Cortex of kidney (tissue), 1 donor: ENCODE measurements at places on chromosomes 11 and 22.

- DNase-seq, result no peak
Measured at GRCh38 chr22:45318558-45319323, 9.0 kb downstream of the FAM118A start.

GRCh38 chr11:94768602-94769541 is 716 bp downstream of the AMOTL1 start:
- DNase-seq, result no peak

DNA sequence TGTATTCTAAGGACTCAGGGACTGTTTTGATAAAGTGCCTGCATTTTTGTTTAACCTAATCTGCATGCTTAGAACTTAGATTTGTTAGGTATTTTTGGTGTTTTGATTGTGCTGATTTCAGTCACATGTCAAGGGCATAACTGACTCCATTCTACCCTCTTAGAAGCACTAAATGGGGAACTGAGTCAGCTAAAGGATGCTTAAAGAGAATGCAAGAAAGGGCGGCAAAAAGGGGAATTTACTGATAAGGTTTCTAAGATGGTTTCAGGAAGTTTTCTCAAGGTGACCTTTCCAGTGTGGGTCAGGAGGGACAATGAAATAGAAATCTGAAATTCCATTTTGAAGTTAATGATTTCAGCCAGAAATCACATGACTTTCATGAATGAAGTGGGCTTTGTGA is 43.0 kb downstream of the MMP20 start:
- no peak for DNase-seq

GRCh38 chr11:48022445-48022844 is 42.1 kb downstream of the PTPRJ start:
- no peak for DNase-seq

DNA sequence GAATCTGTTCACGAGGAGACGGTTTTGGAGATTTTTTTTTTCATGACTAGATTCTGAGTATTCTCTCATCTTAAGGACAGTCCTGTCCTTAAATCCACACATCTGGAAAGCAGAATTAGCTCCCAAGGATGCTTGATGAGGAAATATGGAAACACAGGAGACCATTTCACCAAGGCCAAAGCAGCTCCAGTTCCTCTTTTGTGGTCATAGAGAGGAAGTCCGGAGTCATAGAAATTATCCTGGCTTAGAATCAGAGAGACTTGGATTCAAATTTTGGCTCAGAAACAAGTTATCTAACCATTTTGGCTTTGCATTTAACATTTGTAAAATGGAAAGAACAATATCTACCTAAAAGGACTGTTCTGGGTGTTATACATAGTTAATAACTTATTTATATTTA is 7.3 kb upstream of the TEAD1 start:
- no peak for DNase-seq

DNA sequence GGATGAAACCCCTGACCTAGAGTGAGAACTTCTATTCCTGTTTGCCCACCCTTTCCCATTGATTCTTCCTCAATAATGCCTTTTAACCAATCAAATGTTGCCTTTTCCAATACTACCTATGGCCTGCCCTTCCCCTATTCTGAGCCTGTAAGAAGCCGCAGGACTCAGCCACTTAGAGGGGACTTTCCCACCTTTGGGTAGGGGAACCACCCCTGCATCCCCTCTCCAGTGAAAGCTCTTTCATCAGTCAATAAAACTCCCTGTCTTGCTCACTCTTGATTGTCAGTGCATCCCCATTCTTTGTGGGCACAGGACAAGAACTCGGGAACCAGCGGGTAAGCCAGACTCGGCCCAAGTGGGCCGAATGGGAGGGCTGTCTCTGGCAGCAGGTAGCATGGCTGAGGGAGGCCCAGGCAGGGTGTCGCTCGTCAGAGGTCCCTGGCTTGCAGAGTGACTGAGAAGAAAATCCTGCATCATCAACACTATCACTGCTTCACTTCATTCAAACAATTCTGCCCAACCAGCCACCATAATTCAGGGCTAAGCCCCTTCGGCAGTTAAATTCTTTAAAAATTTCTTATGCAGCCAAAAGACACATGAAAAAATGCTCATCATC is 30.4 kb downstream of the LDHAL6A start:
- DNase-seq, result no peak

DNA sequence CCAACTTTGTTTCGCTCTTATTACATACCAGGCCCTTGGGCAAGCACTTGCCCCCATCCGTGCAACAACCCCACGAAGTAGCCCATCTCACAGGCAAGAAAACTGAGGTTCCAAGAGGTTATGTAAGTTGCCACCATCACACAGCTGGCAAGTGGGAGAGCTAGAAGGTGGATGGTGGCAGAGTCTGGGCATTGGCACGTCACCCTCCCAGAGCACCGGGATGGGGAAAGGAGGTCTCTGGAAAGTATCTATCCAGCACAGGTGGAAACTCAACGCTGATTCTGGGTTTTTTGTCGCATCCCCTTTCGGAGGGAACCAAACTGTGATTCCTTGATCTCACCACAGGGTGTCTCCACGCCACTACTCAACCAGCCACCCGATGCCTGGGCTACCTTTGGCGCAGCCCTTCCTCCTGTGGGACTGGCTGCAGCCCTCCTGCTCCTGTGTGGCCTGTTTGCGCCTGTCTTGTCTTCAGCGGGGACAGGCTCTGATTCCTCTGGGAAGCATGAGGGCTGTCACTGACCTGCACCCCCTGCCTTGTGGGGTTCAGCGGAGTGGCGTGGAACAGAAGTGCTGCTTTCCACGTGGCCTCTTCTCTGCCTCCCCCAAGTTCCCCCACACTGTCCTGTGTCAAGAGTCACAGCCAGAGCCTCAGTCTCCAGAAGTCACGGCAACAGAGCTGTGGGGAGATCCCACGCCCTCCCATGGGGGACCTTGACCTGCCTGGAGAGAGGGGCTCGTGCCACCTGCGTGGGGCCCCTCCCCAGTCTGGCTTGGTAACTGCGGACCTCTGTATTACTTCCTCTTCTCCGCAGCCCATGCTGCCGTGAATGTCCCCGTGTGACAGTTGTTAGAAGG is 34.4 kb upstream of the TRIM29 start:
- no peak for DNase-seq

- DNase-seq, result no peak
Measured at GRCh38 chr11:100719362-100719761, 32.3 kb downstream of the ARHGAP42 start.
